Activated CD4-positive, alpha-beta T cell treated with anti-CD3 and anti-CD28 coated beads, Interleukin-2, Interleukin-4, amounts not matched to agents 100 ng/mL and 50 ng/mL, durations not matched to agents 16 hours and 8 hours (primary cell): ENCODE measurements at places on chromosomes 4 and X.

- DNase-seq = no peak
Measured at GRCh38 chr4:153365003-153365402, 20.5 kb downstream of the MND1 start.

- peak; percentile 2 for DNase-seq
Measured at GRCh38 chr4:123776267-123776666, 379.7 kb downstream of the SPRY1 start.

- DNase-seq = peak; percentile 6
Measured at GRCh38 chr4:174214101-174214878, 69.2 kb downstream of the FBXO8 start.

- no peak for DNase-seq
Measured at GRCh38 chr4:129248621-129249020, 152.7 kb downstream of the C4orf33 start.

- DNase-seq = no peak
Measured at GRCh38 chr4:107379054-107379869, 340.8 kb downstream of the PAPSS1 start.

GRCh38 chrX:72663737-72664136, 50.4 kb downstream of the PHKA1 start:
- no peak for DNase-seq

DNA sequence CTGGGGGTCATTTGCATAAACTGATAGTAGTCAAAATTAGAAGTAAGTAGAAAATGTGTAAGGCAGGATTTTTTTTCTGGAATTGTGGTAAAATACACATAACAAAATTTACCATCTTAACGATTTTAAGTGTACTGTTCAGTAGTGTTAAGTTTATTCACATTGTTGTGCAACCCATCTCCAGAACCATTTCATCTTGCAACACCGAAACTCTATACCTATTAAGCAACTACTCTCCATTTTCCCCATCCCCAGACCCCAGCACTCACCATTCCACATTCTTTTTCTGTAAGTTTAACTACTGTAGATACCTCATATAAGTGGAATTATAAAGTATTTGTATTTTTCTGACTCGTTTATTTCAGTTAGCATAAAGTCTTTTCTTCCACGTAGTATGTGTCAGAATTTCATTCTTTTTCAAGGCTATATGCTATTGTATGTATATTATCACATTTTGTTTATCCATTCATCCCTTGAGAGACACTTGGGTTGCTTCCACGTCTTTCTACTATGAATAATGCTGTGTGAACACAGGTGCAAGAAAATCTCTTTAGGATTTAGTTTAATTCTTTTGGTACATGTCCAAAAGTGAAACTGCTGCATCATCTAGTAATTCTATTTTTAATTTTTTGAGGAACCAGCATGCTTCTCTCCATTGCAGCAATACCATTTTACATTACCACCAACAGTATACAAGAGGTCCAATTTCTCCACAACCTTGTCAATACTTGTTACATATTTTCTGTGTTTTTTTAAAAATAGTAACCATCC, 39.1 kb upstream of the NSUN7 start:
- no peak for DNase-seq

- DNase-seq = no peak
Measured at GRCh38 chrX:79466636-79467035, 99.5 kb upstream of the ITM2A start.

DNA sequence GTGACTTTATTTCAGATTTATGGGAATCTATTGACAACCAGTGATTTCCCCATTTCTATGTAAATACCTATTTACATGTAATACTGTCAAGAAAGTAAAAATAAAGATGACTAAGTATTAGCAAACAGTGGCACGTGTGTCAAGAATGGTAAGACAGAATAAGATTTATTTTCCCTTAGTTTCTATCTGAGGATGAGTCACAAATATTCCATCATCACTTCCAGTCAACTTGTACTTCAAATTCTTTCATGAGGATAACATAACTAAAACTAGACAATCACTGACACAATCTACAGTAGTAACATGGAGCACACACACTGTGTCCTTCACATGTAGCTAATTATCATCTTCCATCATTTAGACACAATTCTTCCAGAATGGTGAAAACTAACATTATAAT, 625.3 kb upstream of the PCDH7 start:
- DNase-seq = no peak

- no peak for DNase-seq
Measured at GRCh38 chrX:108131471-108131870, 39.9 kb downstream of the ATG4A start.

- DNase-seq = no peak
Measured at GRCh38 chr4:3766036-3766784, at the start of gene ADRA2C. Gene ADRA2C (plus strand): TSS chr4:3766385. CDS start chr4:3766607, 222 bp downstream.

DNA sequence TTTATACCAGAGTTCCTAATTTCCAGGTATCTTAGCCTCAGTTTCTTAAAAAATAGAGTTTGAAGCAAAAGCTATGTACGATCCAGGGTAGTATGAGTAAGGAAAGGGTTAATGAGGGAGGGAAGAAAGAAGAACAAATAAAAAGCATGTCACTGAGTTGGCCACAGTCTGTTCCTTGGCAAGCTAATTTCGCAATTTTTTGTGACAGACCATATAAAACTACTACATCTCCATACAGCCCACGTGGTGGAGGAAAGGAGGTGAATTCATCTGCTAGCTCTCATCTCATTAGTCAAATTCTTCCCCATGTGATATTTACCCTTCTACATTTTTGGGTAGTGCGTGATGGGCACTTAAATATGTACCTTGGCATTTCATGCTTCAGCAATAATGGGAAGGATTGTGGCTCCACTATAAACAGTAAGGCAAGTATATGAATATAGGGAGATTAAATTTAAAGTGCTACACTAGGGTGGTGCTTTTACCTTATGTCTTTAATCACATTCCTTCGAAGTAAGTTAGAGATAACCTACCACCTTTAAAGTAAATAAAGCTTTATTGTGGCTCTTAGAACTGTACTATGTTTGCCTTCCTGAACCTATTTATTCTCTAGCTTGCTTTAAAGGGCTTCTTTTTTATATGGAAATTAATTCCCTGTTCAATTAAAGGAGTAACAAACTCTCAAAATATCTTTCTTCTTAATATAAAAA, 102.1 kb upstream of the VAMP7 start:
- DNase-seq = no peak
